ENCODE measurements at places on chromosomes 4 and X. TPM values are rescaled to one million over a fixed set of nuclear protein-coding genes. Genes with fewer than 3 reads are reported as not detected.
A peak's percentile ranks its signal among the peaks of the same experiment; 100 is the strongest.

Gene CFP
- total RNA-seq, result 0.17 TPM

Gene ART3
- total RNA-seq, result not detected

- no peak for DNase-seq
These were observed 15.7 kb downstream of the FAT1 start for GRCh38 chr4:186707996-186708395.

GRCh38 chr4:40199179-40199670, 2.4 kb downstream of the RHOH start:
- no peak for DNase-seq

- peak; percentile 30 for DNase-seq
These were observed 108.4 kb downstream of the LINC00632 start for GRCh38 chrX:140817943-140818342.

DNA sequence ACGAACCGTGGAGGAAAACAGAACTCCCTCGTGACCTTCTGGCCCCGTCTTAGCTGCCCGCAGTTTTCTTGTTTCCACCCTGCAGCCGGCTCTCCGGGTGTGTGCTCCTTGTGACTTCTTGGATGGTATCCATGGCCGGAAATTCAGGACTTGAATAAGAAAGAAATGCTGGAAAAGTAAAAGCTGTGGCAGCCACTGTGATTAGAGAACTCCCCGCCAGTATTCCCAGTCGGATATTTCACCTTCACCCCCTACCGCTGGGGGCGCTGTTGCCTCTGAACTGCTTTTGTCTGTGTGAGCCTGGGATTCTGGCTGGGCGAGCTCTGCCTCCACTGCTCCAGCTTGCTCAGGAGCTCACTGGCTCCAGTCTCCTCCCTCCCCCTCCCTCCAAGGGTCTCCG, 41.5 kb upstream of the CYP4V2 start:
- no peak for DNase-seq

Measured in astrocyte (in vitro differentiated cells and primary cell).